ENCODE measurements at places on chromosomes 16 and 17.

DNA sequence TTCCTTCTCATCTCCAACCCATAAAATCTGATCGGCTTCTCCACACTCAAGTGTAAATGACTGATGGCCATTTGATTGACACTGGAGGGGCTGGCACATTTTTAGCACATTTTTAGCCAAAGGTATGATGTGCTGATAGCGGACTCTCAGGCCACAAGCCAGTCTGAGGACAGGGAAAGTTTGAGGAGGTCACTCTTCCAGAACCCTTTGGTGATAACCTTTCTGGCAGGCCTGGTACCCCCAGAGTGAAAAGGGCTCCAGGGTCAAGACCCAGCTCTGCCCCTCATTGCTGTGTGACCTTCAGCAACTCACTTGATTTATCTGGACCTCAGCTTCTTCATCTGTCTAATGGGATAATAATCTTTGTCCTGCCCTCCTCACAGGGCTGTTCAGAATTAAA lies 1.7 kb upstream of the NLRC5 start:
- no peak for DNase-seq

GRCh38 chr17:42796066-42796758 lies 2.3 kb downstream of the COA3 start:
- no peak for DNase-seq

- DNase-seq = no peak
These were observed 165.8 kb upstream of the AXIN2 start for GRCh38 chr17:65727246-65727645.

DNA sequence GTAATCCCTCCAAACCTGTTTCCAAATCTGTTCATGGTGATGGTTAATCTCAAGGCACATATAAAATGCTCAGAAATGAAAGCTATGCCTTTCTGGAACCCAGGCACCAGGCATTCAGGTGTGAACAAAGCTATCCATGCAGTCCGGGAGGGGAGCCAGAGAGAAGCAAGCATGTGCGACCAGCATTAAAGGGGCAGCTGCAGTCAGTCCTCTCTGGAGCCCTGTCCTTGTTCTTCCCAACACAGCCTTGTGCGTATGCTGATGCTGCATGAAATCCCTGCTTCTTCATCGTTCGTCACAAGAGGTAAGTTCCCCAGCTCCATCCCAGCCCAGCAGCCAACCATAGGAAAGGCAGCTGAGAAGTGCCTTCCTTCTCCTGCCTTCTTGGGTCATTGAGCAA lies 148.7 kb downstream of the GRIN2A start:
- no peak for DNase-seq

- no peak for DNase-seq
These were observed 22.7 kb downstream of the NXN start for GRCh38 chr17:956905-957304.

DNA sequence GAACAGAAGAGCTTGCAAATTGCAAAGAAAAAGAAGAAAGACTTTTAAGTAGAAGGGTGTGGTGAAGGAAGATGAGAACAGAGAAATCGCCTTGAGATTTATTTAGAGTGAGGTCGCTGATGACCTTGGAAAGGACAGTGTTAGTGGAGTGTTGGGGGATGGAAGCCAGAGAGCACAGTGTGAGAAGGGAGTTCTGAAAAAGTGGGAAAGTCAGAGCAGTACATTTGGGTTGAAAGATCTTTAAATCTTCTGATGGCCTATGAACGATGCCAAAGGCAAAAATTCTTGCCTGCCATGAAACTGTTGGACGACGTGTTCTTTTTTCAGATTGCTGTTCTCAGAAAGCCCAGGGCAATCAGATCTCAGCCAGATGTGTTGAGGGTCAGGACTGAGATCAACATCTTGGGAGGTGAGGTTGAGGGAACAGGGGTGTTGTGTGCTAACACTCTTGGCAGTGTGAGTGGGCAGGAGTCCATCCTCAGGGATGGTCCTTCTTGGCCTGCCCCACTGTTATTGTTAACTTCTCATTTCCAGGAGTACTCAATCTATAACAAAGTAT lies 330.1 kb downstream of the MAP2K6 start:
- no peak for DNase-seq

- no peak for DNase-seq
These were observed 13.4 kb downstream of the FLOT2 start for GRCh38 chr17:28883967-28884702.

DNA sequence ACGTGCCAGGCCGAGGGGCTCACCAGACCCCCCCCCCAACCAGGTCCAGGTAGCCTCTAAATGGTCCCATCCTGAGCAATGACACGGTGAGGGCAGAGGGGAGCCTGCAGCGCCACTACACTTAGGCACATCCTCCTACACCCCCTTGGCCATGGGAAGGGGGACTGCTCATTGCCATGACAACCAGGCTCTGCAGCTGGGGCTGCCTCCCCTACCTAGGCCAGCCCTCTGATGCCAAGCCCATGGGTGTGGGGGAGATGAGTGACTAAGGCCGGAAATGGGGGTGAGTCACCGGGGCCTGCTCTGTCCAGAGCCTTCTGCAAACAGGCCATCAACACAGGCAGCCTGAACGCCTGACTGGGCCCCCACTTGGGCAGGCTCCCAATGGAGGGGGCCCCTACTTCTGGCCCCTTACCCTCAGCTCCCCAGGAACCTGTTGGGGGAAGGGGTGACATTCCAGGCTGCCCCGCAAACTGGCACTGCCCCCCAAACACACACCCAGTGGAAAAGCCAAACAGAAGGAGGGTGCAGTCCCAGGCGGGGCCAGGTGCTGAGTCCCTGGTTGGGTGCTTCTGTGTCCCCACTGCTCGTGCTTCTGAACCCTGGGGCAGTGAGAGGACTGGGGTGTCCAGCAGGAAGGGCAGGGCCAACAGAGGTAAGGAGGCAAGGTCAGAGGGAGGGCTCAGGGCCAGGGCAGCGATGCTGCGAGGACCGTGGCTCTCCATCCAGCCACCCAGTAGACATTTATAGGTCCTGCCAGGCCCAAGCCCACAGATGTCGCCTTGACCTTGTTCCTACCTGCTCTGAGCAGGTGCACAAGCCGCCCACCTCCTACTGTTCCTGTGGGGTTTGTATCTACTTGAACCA lies 8.2 kb downstream of the PLCD3 start:
- peak; percentile 55 for DNase-seq

- DNase-seq = peak; percentile 57
These were observed 222.7 kb upstream of the CIBAR2 start for GRCh38 chr16:85334718-85335583.
